ENCODE measurements at places on chromosomes 2 and 18. TPM values are rescaled to one million over a fixed set of nuclear protein-coding genes. Genes with fewer than 3 reads are reported as not detected.

DNA sequence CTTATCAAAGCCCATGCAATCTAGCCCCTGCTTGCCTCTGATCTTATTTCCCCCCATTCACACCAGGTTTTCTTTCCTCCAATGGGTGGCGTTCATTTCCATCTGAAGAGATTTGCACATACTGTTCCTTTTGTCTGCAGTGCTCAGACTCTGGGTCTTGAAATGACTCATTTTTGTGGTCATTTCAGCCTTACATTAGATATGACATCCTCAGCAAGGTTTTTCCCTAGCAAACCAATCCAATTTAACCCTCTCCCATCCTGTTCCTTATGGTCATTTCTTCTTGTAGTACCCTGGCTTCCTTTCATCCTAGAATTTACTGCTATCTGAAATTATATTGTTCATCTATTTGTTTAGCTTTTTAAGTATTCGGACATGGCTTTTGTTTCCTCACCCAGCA is 42.5 kb upstream of the SCN1A start:
- H3K36me3 ChIP-seq: no peaks in the 10 kb centered on the region
- H3K27ac ChIP-seq: no peak overlapping the region
- H3K4me3 ChIP-seq: no peak overlapping the region

DNA sequence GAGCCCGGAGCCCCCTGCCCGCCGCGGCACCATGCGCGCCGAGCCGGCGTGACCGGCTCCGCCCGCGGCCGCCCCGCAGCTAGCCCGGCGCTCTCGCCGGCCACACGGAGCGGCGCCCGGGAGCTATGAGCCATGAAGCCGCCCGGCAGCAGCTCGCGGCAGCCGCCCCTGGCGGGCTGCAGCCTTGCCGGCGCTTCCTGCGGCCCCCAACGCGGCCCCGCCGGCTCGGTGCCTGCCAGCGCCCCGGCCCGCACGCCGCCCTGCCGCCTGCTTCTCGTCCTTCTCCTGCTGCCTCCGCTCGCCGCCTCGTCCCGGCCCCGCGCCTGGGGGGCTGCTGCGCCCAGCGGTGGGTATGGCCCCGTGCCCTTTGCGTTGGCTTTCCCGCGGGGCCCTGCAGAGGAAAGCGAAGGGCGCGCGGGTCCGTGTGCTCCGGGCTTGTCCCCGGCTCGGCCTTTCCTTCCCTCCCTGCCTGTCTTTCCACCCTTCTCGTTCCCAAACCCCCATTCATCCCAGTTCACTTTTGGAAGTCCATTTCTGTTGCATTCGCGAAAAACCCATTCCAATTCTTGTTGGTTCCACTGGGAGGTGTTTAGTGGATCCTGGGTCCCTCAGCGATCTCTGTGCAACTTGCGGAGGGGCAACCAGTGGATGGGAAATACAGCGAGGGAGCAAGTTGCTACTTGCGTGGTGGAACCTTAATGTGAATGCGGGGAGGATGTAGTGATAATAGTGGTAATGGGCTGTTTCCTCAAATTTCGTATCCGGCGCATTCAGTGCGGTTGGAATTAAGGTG is 599 bp downstream of the ADAM23 start:
- peak overlapping the region; percentile 60 for H3K27ac ChIP-seq
- 0 out of 2 replicates have a peak, but pooled peaks cover 1% of the 10 kb centered on the region for H3K36me3 ChIP-seq
- no peaks in the 10 kb centered on the region for H3K4me1 ChIP-seq

DNA sequence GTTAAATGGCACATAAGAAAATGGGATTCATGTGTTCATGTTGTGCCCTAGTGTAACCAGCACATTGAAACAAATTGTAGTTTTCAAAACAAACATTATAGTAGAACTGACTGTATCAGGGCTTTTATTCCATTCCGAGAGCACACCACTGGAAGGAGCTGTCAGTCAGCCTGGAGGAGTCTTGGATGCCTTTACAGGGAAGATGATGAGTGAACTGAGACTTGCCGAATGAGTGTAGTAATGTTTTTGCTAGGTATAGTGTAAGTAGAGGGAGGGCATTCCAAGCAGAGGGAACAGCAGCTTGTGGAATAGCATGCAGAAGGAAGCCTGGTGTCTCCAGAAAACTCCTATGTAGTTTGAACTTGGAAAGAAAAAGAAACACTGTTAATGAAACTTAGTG is 183.5 kb downstream of the MCFD2 start:
- no peak overlapping the region for H3K4me3 ChIP-seq
- no peak for DNase-seq
- peaks cover 15% of the 10 kb centered on the region for H3K4me1 ChIP-seq
- peaks cover 4% of the 10 kb centered on the region for H3K36me3 ChIP-seq
- H3K27ac ChIP-seq: peak overlapping the region; percentile 7
- no peaks in the 10 kb centered on the region for H3K27me3 ChIP-seq

DNA sequence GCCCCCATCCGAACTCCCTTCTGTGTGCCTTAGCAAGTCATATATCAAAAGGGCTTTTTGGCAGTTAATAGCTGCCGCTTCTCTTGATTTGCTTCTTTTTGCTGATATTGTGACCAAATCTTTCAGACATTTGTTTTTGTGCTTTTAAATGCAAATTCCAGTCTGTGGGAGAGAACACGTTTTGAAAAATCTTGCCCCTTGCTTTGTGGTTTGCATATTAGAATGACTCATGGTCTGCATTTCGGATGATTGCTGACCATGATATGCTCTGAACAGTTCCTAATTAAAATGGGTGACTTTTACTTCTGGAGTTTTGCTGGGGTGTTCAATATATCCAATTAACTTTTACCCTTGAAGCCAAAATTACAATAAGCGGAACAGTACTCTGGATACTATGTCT is 58.2 kb upstream of the ST6GAL2 start:
- H3K36me3 ChIP-seq: no peaks in the 10 kb centered on the region
- H3K27ac ChIP-seq: no peak overlapping the region
- peak; percentile 10 for DNase-seq
- H3K4me1 ChIP-seq: no peaks in the 10 kb centered on the region

GRCh38 chr2:154198866-154199265 is 327.1 kb downstream of the GALNT13 start:
- no peak overlapping the region for H3K27ac ChIP-seq
- DNase-seq: no peak
- no peaks in the 10 kb centered on the region for H3K36me3 ChIP-seq
- H3K4me3 ChIP-seq: no peak overlapping the region
- no peaks in the 10 kb centered on the region for H3K4me1 ChIP-seq

- H3K36me3 ChIP-seq: no peaks in the 10 kb centered on the region
- no peak overlapping the region for H3K27ac ChIP-seq
- H3K4me1 ChIP-seq: 0 out of 2 replicates have a peak, but pooled peaks cover 4% of the 10 kb centered on the region
These were observed 4.4 kb downstream of the REV1 start for GRCh38 chr2:99485411-99485810.

- no peak overlapping the region for H3K4me3 ChIP-seq
- no peak overlapping the region for H3K27ac ChIP-seq
- H3K36me3 ChIP-seq: no peaks in the 10 kb centered on the region
- peaks cover 51% of the 10 kb centered on the region for H3K27me3 ChIP-seq
- no peak for DNase-seq
These were observed 42.6 kb downstream of the EDAR start for GRCh38 chr2:108946442-108946841.

- H3K27me3 ChIP-seq: no peaks in the 10 kb centered on the region
- no peaks in the 10 kb centered on the region for H3K4me1 ChIP-seq
- no peaks in the 10 kb centered on the region for H3K36me3 ChIP-seq
- no peak overlapping the region for H3K4me3 ChIP-seq
- DNase-seq: no peak
These were observed 138.0 kb upstream of the LYPD6 start for GRCh38 chr2:149192427-149192826.

UGT1A7 gene
- not detected for total RNA-seq

GRCh38 chr18:4839639-4840038 is 357.4 kb downstream of the AKAIN1 start:
- no peaks in the 10 kb centered on the region for H3K27me3 ChIP-seq
- no peak overlapping the region for H3K27ac ChIP-seq
- H3K4me3 ChIP-seq: no peak overlapping the region

GRCh38 chr2:18647731-18648130 is 58.4 kb upstream of the NT5C1B start:
- no peak overlapping the region for H3K27ac ChIP-seq
- peaks cover 2% of the 10 kb centered on the region for H3K4me1 ChIP-seq
- H3K4me3 ChIP-seq: no peak overlapping the region
- no peak for DNase-seq
- no peaks in the 10 kb centered on the region for H3K27me3 ChIP-seq

GRCh38 chr2:139917690-139918384 is 1137.6 kb upstream of the NXPH2 start:
- DNase-seq: no peak
- no peaks in the 10 kb centered on the region for H3K4me1 ChIP-seq
- no peak overlapping the region for H3K27ac ChIP-seq
- H3K4me3 ChIP-seq: no peak overlapping the region

PLGLB1 gene
- total RNA-seq: 0.28 TPM

GRCh38 chr18:8657873-8658470 is 47.4 kb upstream of the MTCL1 start:
- H3K4me1 ChIP-seq: peaks cover 10% of the 10 kb centered on the region
- H3K27ac ChIP-seq: no peak overlapping the region
- H3K36me3 ChIP-seq: no peaks in the 10 kb centered on the region
- H3K4me3 ChIP-seq: no peak overlapping the region
- H3K27me3 ChIP-seq: no peaks in the 10 kb centered on the region

GRCh38 chr2:100741880-100742276 is 78.1 kb upstream of the NPAS2 start:
- H3K4me3 ChIP-seq: no peak overlapping the region
- H3K36me3 ChIP-seq: no peaks in the 10 kb centered on the region
- DNase-seq: peak; percentile 62
- no peaks in the 10 kb centered on the region for H3K27me3 ChIP-seq
- H3K27ac ChIP-seq: peak overlapping the region; percentile 62
- H3K4me1 ChIP-seq: peaks cover 13% of the 10 kb centered on the region

DNA sequence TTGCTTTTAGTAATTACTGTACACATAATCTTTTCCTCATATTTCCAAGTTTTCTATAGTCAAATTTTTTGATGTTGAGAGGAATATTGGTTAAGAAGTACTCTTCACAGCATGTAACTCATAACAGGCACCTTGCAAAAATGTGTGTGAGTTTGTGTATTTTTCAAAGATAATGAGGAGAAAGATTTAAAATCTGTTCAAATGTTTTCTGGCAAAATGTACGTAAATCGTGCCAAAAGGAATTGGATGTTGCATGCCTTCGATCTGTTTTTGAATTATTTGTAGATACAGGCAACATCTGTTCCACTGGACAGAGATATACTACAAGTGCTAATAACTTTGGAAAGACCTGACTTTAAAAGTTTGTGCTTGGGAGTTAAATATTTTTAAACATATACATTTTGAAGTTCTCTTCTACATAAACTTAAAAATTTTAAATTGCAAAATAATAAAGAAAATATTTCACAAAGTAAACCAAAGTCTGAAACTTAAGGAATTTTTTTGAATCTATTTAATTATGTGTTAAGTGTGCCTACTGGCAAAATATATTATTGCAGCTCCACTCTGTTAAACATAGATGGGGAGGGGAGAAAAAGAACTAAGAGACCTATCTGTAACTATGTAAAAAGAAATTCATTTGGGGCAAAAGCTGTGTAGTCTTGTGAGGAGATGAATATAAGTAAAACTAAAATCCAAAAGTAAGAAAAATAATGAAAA is 133.5 kb upstream of the UBE2E3 start:
- no peaks in the 10 kb centered on the region for H3K4me1 ChIP-seq
- no peak overlapping the region for H3K4me3 ChIP-seq
- DNase-seq: no peak

CD226 gene
- 1.1 TPM for total RNA-seq
